ENCODE measurements at places on chromosomes 6 and 20. TPM values are rescaled to one million over a fixed set of nuclear protein-coding genes. Genes with fewer than 3 reads are reported as not detected.

The NOTCH4 gene
- total RNA-seq: 8.8 TPM

The DEFB127 gene
- total RNA-seq: not detected

The GRIK2 gene
- total RNA-seq: 139 TPM

The ADGRF5 gene
- 9.9 TPM for total RNA-seq

The ERVFRD-1 gene
- total RNA-seq: not detected

The TOMM6 gene
- 42.7 TPM for total RNA-seq
